Left renal cortex interstitium (tissue), 4 donors: ENCODE measurements at places on chromosomes 4 and X. TPM values are rescaled to one million over a fixed set of nuclear protein-coding genes. Genes with fewer than 3 reads are reported as not detected.

GRCh38 chr4:141763374-141763773, 127.0 kb downstream of the IL15 start:
- DNase-seq, result no peak

DNA sequence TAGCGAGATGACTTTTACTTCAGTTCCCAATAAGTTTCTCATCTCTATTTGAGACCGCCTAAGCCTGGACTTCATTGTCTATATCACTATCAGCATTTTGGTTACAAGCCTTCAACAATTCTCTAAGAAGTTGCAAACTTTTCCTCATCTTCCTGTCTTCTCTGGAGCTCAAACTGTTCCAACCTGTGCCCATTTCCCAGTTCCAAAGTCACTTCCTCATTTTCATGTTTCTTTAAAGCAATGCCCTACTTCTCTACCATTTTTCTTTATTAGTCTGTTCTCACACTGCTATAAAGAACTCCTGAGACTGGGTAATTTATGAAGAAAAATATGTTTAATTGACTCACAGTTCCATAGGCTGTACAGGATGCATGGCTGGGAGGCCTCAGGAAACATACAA, 251.9 kb downstream of the TECRL start:
- no peak for DNase-seq

Gene TBC1D1
- polyA plus RNA-seq, result 181 TPM

GRCh38 chr4:61571761-61572559, 371.8 kb downstream of the ADGRL3 start:
- no peak for DNase-seq

DNA sequence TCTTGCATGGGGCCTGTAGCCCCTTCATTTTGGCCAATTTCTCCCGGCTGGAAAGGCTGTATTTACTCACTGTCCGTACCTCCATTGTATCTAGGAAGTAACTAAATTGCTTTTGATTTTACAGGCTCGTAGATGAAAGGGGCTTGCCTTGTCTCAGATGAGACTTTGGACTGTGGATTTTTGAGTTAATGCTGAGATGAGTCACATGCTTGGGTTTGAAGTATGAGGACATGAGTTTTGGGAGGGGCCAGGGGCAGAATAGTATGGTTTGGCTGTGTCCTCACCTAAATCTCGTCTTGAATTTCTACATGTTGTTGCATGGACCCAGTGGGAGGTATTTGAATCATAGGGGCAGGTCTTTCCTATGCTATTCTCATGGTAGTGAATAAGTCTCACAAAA, 407.6 kb upstream of the NDST3 start:
- DNase-seq, result no peak

DNA sequence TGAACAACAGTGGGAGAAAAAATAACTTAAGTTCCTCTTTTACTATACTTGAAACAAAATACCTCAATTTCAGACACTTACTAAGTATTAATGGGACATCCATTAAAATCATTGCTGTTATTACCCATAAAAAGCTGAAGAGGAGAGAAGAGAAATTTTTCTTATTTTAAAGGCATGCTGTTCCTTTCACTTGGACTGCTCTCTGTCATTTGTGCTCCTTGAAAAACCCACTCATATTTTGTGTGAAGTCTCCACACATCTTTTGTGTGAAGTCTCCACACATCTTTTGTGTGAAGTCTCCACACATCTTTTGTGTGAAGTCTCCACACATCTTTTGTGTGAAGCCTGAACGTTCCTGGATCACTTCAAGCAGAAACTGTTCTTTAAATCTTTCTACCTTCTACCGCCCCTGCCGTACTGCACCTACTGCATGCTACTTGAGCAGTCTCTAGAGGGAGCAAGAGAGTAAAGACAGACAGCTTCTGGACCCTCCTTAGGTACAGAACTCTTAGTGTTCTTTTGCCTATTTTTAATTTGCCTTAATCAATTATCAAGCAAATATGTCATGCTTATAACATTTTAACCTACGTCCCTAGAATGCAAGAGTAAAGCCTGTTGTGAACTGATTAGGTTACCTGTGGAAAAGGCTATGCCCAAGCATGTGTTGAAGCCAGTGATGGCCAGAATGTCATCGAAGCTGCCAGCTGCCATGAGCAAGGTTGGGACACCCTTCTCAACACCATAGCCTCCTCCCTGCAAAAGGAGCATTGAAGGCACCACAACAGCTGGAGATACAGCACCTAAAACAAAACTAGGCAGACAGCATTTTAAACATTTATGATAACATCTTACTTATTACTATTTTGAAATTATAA, 27.1 kb upstream of the SLC9B1 start:
- no peak for DNase-seq

DNA sequence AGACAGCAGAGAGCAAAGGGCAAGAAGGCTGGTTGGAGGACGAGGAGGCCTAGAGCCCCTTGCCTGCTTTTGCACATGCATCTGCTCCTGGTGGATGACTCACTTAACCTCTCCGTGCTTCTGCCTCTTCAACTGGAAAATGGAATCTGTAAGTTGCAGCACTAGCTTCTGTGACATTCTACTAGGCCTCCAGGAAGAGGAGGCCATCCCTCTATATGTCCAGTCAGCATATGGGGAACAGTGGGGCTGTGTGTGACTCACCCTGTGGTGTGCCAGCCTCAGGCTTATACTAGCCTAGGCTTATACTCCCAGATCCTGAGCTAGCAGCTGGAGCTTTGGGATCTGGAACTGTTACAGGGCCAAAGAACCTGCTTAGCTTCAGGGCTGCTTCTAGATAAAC, 36.0 kb downstream of the RTL9 start:
- no peak for DNase-seq

DNA sequence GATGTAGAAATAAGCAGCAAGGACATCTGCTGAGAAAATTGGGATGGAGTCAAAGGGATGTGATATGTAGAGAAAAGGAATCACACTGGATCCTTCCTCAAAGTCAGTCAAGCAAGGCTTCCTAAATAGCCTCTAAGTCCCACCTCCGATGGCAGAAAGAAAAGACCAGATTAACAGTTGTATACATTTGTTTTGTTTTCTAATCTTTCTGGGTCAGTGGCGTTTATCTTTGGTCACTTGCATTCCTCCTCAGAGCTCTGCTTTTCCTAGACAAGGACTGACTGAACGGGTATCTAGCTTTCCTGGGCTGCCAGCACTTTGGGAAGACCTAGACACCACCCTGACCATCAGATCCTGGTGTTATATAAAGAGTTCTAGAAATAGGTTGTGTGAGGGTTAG, 23.2 kb downstream of the PACRGL start:
- no peak for DNase-seq

Gene CXCL11
- polyA plus RNA-seq, result 0.30 TPM

- DNase-seq, result no peak
Measured at GRCh38 chrX:51606446-51606845, 12.3 kb downstream of the CENPVL3 start.

Gene MMRN1
- polyA plus RNA-seq, result 1.4 TPM

Gene AFF2
- 4.3 TPM for polyA plus RNA-seq

DNA sequence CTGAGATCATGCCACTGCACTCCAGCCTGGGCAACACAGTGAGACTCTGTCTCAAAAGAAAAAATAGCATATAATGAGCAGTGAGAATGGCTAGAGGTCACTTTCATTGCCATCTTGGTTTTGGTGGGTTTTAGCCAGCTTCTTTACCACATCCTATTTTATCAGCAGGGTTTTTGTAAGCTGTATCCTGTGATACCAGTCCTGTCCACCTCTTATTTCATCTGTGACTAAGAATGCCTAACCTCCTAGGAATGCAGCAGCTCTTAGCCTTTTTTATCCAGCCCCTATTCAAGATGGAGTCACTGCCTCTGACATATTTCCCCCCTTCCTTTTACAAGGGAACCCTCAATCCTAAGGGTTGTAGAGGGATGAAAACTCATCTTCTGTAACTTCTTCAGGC, 26.1 kb upstream of the IGFBP7 start:
- no peak for DNase-seq

- no peak for DNase-seq
Measured at GRCh38 chr4:154086247-154086646, 297.4 kb upstream of the SFRP2 start.

DNA sequence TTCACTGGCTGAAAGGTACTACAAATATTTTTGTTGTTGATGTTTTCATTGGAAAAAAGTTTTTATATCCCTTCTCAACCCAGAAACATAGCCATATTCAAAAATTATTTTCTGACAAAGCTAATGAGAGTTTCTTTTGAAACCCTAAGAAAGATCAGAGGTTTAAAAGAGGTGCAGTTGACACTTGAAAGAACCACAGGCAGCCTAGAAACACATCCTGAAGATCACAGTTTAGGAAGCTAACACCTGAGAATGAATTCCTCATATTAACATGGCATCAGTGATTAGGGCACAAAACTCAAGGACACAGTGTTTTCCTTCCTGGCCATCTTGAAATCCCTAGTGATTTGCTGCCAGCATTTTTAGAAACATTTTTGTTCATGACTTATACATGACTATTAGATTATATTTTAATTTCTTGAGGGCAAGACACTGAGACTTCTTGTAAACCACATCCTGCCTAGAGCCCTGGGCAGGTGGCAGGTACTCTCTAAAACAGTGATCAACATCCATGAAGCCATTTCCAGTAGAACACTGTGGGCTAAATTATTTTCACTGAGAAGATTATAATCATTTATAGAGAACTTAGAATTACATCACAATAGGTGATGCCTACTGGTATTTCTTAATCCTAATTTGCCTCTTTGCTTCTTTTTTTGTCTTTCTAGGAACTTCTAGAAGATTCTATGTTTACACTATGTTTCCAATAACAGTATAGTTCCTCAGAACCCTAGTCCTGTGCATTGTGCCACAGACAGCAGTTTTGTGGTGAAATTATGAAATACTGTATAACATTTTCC, 80.0 kb downstream of the ARSJ start:
- no peak for DNase-seq

GRCh38 chr4:82839624-82840023, 41.0 kb upstream of the SCD5 start:
- DNase-seq, result no peak
